Fibroblast of lung (primary cell): ENCODE measurements at places on chromosomes 2 and 18. TPM values are rescaled to one million over a fixed set of nuclear protein-coding genes. Genes with fewer than 3 reads are reported as not detected.

GRCh38 chr2:182240862-182241371 is 185.9 kb downstream of the PDE1A start:
- peak; percentile 43 for DNase-seq
- H3K27me3 ChIP-seq = no peaks in the 10 kb centered on the region
- H3K27ac ChIP-seq = no peak overlapping the region
- H3K36me3 ChIP-seq = no peaks in the 10 kb centered on the region

DNA sequence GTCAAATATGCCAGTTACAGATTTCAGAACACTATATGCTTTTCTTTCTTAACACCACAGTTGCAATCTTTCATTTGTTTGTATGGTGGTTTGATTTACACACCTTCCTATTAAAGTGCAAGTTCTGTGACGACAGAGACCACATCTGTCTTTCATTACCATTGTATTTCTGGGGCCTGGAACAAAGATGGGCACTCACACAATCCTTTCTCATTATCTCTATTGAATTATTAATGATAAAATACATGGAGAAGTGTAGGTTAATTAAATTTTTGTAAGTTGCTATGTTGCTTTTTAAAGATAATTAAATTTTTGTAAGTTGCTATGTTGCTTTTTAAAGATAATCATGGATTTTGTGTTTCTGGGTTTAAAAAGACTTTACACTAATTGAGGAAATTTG is 79.9 kb downstream of the KCTD18 start:
- no peak overlapping the region for H3K4me3 ChIP-seq
- no peaks in the 10 kb centered on the region for H3K4me1 ChIP-seq
- H3K36me3 ChIP-seq = peaks cover 2% of the 10 kb centered on the region
- H3K27me3 ChIP-seq = no peaks in the 10 kb centered on the region
- no peak for DNase-seq

GRCh38 chr2:152740743-152741328 is 22.4 kb downstream of the ARL6IP6 start:
- H3K27me3 ChIP-seq = no peaks in the 10 kb centered on the region
- no peaks in the 10 kb centered on the region for H3K4me1 ChIP-seq
- H3K4me3 ChIP-seq = no peak overlapping the region
- H3K36me3 ChIP-seq = no peaks in the 10 kb centered on the region
- peak; percentile 54 for DNase-seq

GRCh38 chr18:24197412-24197811 is 58.5 kb downstream of the CABYR start:
- H3K27ac ChIP-seq = no peak overlapping the region
- no peaks in the 10 kb centered on the region for H3K36me3 ChIP-seq
- no peaks in the 10 kb centered on the region for H3K27me3 ChIP-seq
- no peak for DNase-seq
- H3K4me3 ChIP-seq = no peak overlapping the region

UGT1A3 gene
- not detected in 2 replicates for total RNA-seq

DNA sequence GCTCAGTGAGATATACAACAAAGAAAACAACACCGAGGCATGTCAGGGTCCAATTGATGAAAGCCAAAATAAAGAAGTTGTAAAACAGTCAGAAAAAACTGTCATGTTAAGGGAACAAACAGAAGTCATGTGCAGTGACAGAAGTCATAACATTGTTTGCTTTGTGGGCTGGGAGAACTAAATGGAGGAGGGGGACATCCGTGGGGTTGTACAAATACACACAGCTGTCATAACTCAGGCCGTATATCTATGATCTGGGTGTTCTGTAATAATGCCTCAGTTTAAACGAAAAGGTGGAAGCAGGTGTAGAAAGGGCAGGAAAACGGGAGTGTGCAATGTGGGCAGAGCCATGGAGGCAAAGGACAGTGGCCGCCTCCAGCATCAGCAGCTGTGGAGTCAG is 27.3 kb downstream of the TIMM21 start:
- no peak overlapping the region for H3K27ac ChIP-seq
- no peak overlapping the region for H3K4me3 ChIP-seq
- no peaks in the 10 kb centered on the region for H3K27me3 ChIP-seq
- no peaks in the 10 kb centered on the region for H3K4me1 ChIP-seq
- H3K36me3 ChIP-seq = no peaks in the 10 kb centered on the region

DNA sequence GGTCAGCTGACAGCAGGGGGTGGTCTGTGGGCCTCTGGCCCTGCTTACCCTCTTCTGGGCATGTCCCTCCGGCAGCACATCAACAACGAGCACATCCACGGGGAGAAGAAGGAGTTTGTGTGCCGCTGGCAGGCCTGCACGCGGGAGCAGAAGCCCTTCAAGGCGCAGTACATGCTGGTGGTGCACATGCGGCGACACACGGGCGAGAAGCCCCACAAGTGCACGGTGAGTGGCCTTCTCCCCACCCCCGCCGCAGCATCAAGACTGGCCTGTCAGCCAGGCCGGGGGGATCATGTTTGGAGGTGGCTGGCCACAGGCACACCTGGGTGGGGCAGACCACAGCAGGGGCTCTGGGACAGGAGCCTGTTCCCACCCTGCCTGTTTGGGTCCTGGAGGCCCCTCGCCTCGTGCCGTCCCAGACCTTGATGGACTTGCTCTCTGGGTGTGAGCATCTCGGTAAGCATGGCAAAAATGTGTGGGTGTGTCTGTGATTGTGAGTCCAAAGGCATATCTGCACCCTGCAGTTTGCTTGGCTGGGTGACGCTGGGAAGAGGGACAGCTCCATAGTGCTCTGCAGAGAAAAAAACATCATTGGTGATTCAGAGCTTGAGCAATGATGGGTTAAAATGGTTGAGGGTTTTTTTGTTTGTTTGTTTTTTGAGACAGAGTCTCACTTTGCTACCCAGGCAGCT is 242.8 kb downstream of the GLI2 start:
- no peaks in the 10 kb centered on the region for H3K27me3 ChIP-seq
- no peak for DNase-seq
- H3K27ac ChIP-seq = no peak overlapping the region
- no peaks in the 10 kb centered on the region for H3K4me1 ChIP-seq
- no peak overlapping the region for H3K4me3 ChIP-seq
- H3K36me3 ChIP-seq = peaks cover 11% of the 10 kb centered on the region

DNA sequence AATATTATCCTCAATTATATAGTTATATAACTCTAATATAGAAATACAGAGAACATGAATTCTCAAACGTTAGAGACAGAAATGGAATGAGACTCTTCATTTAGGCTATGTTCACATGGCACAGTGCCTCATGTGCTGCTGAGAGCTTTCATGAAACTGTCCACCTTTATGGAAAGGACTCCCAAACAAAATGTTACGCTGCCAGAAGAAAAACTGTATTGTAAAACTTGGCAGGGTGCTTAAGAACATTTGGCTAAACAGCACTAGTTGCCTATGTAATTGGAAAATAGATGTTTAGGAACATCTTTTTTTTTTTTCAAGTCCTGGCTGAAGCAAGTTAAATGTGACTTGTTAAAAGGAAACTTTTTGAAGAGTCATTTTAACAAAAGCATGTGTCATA is 396.0 kb downstream of the ERBB4 start:
- no peak overlapping the region for H3K4me3 ChIP-seq
- H3K4me1 ChIP-seq = no peaks in the 10 kb centered on the region
- DNase-seq = no peak
- no peaks in the 10 kb centered on the region for H3K36me3 ChIP-seq
- H3K27ac ChIP-seq = no peak overlapping the region
